ENCODE measurements at places on chromosomes 1 and 21.

- no peak overlapping the region for H3K27ac ChIP-seq
- no peak for DNase-seq
- no peaks in the 10 kb centered on the region for H3K4me1 ChIP-seq
- no peaks in the 10 kb centered on the region for H3K36me3 ChIP-seq
- no peaks in the 10 kb centered on the region for H3K27me3 ChIP-seq
- H3K4me3 ChIP-seq = no peak overlapping the region
Observed at GRCh38 chr1:192100686-192101468, 57.4 kb upstream of the RGS18 start.

GRCh38 chr1:32063261-32063681, 9.5 kb upstream of the TMEM39B start:
- peak; percentile 25 for DNase-seq
- no peak overlapping the region for H3K27ac ChIP-seq
- no peaks in the 10 kb centered on the region for H3K27me3 ChIP-seq
- H3K36me3 ChIP-seq = peaks cover 21% of the 10 kb centered on the region
- no peak overlapping the region for H3K4me3 ChIP-seq

DNA sequence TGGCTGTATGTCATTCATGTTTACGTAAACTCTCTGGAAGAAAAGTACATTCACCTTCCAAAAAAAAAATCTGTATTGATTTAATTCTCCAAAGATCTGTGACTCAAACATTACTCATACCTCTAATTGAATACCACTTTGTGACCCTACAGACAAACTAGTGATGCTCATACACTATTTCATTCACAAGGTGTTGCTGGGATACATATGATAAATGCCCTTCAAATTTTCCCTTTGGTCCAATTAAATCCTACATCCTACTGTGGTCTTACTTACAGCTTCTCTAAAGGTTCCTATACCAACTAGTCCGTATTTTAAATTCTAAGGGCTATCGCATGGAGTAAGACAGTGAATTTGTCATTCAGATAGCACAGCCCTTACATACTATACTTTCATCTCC, 26.8 kb upstream of the CADM3 start:
- DNase-seq = no peak
- no peaks in the 10 kb centered on the region for H3K36me3 ChIP-seq
- no peak overlapping the region for H3K4me3 ChIP-seq
- no peaks in the 10 kb centered on the region for H3K4me1 ChIP-seq
- H3K27me3 ChIP-seq = no peaks in the 10 kb centered on the region
- no peak overlapping the region for H3K27ac ChIP-seq

- no peak for DNase-seq
- no peaks in the 10 kb centered on the region for H3K36me3 ChIP-seq
- no peak overlapping the region for H3K27ac ChIP-seq
Observed at GRCh38 chr1:36497207-36497606, 14.5 kb upstream of the CSF3R start.

DNA sequence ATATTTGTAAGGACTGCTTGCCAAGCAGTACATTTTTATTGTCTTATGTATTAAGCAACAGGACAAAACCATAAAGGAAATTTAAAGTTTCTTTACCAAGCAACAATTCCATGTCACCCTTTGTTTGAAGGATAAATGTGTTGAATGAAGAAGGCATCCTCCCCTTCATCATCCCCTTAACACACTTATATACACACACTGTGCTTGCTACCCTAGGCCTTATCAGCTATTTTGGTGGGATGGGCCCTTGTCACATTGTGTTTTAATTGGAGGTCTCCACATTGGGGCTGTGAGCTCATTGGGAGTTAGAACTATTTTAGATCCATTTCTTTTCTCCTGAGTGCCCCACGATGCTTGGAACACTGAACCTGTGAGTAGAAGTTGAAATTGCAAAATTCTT, 1.9 kb downstream of the VANGL1 start:
- H3K4me1 ChIP-seq = peaks cover 20% of the 10 kb centered on the region
- H3K36me3 ChIP-seq = no peaks in the 10 kb centered on the region
- DNase-seq = no peak
- no peaks in the 10 kb centered on the region for H3K27me3 ChIP-seq

All from CD8-positive, alpha-beta memory T cell (primary cell).